Suppressor macrophage (primary cell): ENCODE measurements at places on chromosomes 16 and 17.

GRCh38 chr16:85717393-85718152 is 28.8 kb upstream of the GINS2 start:
- DNase-seq: peak; percentile 82

DNA sequence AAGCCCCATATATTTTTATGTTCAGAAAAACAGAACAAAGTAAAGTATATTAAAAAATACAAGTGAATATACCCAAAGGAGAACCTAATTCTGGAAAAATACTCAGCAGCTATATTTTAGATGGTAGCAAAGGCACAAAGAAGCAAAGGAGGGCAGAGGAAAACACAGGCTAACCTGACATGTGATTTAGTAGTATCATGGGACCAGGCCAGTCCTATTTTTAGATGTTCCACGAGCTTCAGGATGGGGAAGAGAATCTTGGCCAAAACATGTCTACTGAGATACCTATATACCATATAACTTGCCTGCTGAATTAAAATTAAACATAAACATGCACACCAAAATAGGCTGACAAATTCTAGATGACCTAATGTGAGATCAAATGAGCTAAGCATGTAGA is 32.9 kb downstream of the SMYD4 start:
- DNase-seq: peak; percentile 77

DNA sequence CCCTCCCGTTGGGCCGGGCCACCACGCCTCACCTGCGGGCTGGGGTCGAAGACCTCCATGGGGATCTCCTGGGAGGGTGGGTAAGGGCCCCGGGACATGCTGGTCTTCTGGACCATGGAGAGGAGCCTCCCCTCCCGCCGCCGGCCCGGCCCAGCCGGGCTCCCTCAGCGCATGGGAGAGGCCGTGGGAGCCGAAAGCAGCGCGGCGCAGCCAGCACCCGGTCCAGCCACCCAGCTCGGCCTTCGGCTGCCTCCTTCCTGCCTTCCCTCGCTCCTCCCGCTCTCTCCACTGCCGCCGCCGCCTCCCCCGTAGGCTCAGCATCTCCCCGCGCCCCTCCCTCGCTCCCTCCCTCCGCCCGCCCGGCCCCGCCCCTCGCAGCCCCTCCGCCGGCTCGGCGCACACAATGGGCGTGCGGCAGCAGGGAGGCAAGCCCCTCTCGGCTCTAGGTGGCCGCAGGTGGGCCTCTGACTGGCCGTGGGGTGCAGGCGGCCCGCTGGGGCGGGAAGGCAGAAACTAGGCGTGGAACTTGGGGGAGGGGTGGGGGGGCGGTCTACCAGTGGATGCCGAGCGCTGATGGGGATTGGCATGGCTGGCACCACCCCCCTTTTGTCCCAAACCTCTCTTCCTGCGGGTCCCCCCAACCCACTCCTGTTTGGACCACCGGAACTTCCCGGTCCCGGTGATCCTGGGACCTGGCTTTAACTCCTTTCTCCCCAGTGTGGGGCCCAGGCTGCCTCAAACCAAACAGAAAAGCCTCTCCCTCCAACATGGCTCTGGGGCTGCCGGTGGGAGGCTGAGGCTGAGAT is at the start of gene CACNB1:
Gene CACNB1 (minus strand): TSS at position 290 of the 806 bp plus-strand sequence. CDS start 174 bp downstream, at position 116.
- DNase-seq: no peak

DNA sequence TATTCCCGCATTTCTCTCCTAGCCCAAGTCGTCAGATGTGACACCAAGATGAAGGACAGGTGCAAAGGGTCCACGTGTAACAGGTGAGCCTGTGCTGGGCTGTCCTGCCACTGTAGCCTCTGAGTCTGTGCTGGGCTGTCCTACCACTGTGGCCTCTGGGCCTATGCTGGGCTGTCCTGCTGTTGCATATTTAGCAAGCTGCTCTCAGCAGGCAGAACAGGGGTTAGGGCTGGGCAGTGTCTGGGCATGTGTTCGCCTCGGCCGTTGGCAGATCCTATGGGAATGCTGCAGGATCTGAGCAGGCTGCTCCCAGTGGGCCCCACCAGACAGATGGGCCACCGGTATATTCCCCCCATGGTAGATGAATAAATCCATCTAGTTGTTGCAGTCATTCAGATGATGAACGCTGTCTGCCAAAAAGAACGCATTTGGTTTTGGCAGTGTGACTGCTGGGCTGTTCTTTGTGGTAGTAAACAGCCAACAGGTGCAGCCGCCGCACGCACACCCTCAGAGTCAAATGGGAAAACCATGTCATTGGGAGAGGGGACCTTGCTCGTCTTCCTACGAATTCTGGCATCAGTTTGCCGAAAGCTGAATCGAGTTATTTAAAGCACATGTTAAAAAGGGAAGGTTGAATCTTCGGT is 49.2 kb downstream of the CRISPLD2 start:
- no peak for DNase-seq

DNA sequence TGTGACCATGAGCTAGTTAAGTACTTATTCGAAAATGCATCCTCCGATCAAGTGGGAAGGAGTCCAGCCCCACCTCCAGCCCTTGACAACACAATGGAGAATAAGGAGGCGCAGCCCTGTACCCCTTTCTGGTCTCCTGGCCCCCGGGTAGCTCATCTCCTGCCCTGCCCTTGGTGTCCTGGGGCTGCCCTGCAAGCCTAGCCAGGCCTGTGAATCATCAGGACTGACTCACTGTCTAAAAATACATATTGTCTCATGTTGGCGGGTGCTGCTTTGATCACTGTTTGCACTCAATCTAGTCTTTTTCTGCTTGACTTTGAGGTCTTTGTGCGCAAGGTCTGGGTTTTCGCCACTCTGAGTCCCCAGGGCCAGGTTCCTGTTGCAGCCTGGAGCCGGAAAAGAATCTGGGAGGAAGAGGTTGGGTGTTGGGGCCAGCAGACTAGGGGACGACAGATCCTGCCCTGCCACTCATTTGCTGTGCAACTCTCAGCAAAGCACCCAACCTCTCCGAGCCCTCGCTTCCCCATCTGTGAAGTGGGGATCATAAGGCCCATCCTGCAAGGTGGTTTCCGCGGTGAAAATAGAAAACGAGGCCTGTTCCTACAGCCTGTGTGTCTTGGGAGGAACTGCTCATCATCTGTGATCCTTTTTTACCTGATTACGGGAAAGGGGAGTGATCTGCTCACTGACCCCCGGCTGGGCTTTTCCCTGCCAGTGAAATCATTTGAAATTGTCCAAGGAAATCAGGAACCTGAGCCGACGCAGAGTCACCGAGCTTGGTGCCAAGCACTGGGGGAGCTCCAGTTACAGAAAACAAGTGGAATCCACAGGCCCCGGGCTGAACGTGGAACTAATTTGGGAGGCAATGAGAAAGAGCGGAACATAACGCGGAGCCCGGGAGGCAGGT is 230.4 kb downstream of the PARN start:
- peak; percentile 60 for DNase-seq

DNA sequence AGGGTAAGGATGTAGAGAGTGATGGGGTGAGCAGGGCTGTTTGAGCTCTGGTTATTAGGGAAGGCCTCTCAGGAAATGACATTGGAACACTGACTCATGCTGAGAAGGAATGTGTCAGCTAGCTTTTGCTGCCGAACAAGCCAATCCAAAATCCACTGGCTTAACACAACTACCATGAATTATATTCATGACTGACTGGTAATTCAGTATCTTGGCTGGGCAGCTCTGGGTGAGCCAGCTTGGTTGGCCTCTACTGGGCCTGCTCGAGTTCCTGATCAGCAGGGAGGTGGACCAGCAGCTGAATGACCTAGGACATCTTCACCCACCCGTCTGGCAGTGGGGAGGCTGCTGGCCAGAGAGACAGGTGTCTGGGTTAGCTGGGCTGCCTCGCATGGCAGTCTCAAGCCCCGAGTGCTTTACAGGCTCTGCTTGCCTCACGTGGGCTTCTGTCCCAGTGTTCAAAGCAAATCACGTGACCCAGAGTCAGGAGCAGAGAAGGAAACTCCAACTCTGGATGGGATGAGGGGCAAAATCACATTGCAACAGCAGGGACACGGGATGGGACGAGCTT is 209.4 kb downstream of the KATNIP start:
- DNase-seq: peak; percentile 49

GRCh38 chr16:71645450-71645849 is 19.5 kb downstream of the MARVELD3 start:
- no peak for DNase-seq

DNA sequence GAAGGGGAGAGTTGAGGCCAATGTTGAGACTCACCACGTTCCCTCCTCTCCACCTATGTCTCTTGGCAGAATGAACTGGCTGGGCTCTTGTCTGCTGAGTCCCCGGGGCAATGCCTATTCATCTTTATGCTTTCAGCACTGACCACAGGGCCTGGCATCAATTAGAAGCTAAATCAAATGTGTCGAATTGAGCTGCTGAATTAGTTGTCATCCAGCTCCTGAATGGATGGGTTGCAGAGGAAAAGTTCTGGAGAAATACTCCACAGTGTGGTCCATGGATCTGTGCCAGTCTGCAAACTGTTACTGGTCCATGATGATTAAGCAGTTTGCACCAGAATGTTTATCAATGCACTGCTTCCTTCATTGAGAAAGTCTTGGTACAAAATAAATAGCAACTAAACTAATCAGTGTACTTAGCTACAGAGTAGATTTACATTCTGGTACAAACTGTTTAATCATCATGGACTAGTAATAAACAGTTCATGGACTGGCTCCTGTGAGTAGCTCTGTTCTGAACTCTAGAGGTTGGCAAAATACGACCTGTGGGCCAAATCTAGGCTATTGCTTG is 4.6 kb downstream of the CNGB1 start:
- no peak for DNase-seq

GRCh38 chr17:17313350-17313991 is 10.3 kb downstream of the NT5M start:
- DNase-seq: peak; percentile 46

GRCh38 chr17:55159251-55159650 is 105.5 kb upstream of the HLF start:
- DNase-seq: no peak

- DNase-seq: no peak
These were observed 31.3 kb upstream of the MPHOSPH6 start for GRCh38 chr16:82201351-82201750.

GRCh38 chr16:88144028-88144511 is 192.8 kb downstream of the BANP start:
- DNase-seq: no peak

DNA sequence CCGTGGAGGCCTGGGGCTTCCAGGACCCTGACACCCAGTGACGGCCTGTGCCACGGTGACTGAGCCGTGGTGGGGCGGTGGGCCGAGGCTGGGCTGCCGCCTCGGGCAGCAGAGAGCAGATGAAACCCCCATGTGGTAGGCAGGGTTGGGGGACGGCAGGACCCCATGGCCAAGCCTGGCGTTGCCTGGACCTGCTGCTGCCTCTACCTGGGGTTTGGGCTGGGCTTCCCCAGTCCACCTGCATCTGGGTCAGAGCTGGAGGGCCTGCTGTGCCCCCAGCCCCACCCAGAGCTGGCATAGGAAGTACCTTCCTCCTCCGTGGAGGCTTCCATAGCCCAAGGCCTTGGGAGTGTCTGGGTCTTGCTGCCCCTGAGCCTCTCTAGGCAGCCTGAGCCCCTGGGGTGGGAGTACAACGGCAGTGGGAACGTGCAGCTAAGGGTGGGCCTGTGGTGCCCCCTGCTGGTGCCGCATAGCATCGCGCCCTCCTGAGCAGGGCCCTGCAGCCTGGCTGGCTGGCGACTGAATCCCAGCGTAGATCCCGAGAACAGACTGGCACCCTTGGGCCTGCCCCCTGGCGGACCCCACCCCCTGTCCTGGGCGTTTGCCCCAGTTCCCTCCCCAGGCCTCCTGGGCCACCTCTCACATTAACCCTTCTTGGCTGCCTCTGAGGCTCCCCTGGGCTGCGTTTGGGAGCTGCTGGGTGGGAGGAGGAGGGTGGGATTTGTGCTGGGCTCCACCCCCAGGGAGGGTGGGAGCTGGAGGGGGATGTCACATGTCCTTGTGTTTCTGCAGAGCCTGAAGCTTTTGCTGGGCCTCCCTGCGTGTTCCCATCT is 12.6 kb upstream of the ATP6V0C start:
- peak; percentile 89 for DNase-seq

GRCh38 chr16:56632156-56632847 is at the start of gene MT1M:
TSS of gene MT1M (plus strand) at chr16:56632659. CDS start at chr16:56632732, 73 bp downstream.
- DNase-seq: no peak

DNA sequence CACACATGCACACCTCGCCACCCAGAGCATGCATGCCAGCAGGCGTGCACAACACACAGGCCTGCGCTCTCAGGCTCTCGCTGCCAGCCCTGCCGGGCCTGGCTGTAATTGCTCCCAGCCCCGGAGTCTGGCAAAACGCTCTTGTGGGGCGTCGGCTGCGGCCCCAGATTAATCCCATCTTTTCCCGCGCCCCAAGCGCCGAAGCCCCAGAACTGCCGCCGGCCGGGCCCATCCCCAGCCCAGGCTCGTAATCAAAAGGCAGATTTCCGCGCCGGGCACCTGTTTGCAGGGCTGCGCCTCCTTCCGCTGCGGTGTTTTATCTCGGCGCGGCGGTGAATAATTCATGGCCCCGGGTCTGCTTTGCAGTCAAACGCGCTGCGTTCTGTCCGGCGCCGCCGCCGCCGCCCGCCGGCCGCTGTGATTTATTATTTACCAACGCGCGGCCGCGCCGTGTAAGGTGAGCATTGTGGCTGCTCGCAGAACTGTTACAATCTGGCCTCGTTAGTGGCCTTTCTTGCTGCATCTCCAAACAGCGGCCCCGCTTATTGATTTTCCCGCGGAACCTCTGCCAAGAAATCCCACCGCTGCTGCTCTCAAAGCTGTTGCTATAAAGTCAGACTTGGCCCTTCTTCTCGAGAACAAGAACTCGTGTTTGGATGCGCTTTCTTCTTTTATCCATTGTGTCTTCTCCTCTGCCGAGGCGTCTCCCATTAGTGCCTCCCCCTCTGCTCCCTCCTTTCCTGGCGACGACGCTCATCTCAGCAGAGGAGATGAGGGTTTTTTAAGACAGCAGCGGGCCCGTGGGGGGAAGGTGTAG is 126.1 kb downstream of the IRX5 start:
- DNase-seq: no peak

- DNase-seq: peak; percentile 6
These were observed 35.5 kb downstream of the PIPOX start for GRCh38 chr17:29078183-29079045.

DNA sequence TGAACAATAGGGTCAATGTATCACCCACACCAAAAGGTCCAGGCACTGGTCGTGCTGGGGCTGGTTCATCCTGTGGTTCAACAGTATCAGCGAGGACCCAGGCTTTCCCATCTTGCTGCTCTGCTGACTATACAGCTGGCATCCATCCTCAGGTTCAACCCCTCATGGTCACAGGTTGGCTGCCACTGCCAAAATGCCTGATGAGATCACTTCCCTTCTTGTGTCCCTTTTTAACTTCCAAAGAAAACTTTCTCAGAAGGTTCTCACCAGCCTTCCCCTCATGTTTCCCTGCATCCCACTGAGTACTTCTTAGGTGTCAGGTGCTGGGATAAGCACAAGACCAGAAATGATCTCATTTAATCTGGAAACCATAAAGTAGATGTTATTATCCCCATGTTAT is 25.7 kb downstream of the CLEC16A start:
- no peak for DNase-seq
